Astrocyte of the spinal cord (primary cell): ENCODE measurements at places on chromosomes 12 and 14.

DNA sequence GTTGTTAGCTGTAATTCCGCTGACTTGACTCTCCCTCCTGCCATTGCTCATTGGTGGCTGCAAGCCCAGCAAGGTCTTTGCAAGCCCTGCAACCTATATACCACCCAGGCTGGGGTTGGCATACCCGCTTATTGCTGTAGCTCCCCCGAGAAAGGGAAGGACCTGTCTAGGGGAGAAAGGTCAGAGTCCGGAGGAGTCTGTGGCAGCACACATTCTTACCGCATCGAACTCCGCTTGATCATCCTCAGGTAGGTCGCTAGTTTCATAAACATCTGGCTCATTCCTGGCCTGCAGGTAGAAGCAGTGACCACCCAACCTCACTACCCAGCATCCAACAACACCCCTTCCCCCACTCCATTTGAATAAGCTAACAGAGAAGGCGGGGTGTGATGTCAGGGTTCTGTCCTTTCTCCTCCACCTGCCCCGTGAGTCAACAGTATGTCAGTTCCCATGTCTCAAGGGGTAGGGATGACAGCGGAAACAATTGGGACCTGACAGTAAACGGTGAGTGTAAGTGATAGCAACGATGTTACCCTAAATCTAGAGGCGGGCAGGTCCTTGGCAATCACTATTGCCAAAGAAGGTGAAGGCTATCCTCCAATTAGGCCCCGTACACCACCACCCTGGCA lies 1.1 kb downstream of the DCTN2 start:
- DNase-seq = no peak

GRCh38 chr12:113232840-113233585 lies 11.7 kb downstream of the TPCN1 start:
- DNase-seq = peak; percentile 61

GRCh38 chr14:23568021-23568599 lies 519 bp upstream of the AP1G2 start:
- no peak for DNase-seq

- no peak for DNase-seq
Observed at GRCh38 chr12:86801439-86801838, 545.2 kb upstream of the MGAT4C start.

- no peak for DNase-seq
Observed at GRCh38 chr12:2113119-2113912, 60.5 kb downstream of the CACNA1C start.

GRCh38 chr12:113479590-113480335 lies 8.1 kb upstream of the LHX5 start:
- peak; percentile 41 for DNase-seq

DNA sequence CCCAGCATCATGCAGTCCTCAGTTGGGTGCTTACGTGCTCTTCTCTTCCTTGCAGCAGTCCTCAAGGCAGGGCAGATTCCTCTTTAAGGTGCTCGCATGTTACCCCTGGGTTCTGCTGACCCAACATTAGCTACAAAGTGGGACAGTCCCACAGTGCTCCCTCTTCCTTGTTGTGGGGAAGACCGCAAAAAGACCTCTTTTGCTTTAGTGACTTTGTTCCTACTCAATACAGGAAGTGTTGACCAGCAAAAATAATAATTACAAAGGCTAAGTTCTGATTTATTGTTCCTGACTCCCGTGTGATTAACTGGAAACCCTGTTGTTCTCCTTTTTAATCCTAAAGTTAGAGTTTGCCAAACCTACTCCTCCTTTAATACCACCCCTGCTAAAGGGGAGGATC lies 13.7 kb downstream of the PIGH start:
- no peak for DNase-seq

DNA sequence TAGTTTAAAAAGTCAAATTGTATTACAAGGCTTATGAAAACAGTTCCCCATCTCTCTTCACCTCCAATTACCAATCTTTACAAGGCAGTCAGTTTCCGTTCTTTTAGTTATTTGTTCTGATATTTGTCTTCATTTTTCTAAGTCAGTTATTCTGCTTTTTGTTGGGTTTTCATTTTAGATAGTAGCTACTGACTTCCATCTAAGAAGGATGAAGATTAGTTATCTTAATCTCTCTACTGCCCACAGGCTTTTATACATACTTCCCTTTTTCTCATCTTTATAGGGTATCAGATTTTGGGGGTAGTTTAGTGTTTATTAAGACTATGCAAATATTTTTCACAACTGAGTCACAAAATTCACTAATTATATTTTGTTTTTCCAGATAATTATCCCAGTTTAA lies 38.4 kb downstream of the FRS2 start:
- no peak for DNase-seq

DNA sequence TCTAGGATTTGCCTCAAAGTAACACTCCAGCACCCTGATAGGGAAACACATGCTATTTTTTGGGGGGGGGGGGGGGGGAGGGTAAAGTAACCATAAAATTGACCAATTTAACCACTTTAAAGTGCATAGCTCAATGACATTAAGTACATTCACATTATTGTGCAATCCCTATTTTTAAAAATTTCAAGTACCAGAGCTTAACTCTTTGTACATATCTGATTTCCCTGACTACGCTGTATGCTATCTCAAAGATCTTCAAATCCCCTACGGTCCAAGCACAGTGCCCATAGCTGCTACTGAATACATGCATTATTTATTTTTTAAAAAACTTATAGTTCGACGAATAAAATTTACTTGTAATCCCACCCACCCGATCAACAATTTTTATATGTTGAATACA lies 63.0 kb downstream of the BCL2L14 start:
- DNase-seq = no peak

- no peak for DNase-seq
Observed at GRCh38 chr12:86959766-86960458, 703.7 kb upstream of the MGAT4C start.

GRCh38 chr12:27177706-27178105 lies 66.4 kb upstream of the STK38L start:
- peak; percentile 82 for DNase-seq

DNA sequence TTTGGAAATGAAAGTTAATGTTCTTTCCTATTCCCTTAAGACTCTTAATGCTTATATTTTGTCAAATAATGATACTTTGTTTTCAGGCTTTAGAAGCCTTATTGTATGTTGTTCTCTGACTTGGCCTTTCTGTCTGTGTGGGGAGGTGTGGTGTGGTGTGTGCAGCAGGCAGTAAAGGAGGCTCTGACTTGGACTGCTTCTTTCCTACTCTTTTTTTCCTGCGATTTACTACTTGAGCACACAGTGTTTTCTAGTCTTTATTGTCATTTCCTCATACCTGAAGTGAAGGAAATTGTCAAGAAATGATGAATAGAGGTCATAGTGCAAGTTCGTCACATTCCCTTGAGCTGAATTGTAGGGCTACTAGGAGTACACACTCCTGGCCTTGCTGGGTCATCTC lies 26.9 kb downstream of the PIWIL1 start:
- no peak for DNase-seq

DNA sequence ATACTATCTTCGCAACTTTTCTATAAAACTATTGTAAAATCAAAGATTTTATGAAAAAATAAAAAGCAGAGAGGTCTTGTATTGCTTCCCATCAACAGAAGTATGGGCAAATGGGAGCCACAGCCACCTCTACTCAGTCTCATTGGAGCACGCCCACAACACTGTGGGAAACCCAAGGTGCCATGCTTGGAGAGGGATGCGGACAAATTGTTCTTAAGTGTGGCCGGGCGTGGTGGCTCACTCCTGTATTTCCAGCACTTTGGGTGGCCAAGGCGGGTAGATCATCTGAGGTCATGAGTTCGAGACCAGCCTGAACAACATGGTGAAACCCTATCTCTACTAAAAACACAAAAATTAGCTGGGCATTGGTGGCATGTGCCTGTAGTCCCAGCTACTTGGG lies 498.2 kb upstream of the SOX5 start:
- no peak for DNase-seq

GRCh38 chr14:77278461-77279230 lies 7.6 kb upstream of the NGB start:
- no peak for DNase-seq

GRCh38 chr12:28631831-28632230 lies 441.6 kb downstream of the CCDC91 start:
- no peak for DNase-seq

DNA sequence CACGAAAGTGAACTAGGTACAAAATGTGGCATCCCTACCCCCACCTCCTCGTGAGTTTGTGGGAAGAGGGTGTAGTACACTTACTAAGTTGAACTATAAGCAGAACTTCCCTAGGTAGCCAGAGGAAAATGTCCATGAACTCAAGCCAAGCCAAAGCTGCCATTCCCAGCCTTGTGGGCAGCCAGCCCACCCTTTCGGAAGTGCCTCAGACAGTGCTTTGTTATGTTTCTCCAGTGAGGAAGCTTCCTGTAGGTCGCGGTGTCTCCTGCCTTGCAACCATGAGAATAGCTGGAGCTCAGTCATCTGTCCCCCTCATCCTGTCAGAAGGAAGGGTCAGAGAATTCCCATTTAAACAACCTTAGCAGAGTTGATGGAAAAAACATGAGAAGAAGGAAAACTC lies 266.9 kb downstream of the DUSP6 start:
- peak; percentile 30 for DNase-seq

- no peak for DNase-seq
Observed at GRCh38 chr14:53380052-53380866, 227.1 kb upstream of the DDHD1 start.

GRCh38 chr12:105933671-105934665 lies 204.8 kb downstream of the NUAK1 start:
- peak; percentile 97 for DNase-seq

GRCh38 chr14:64496764-64497163 lies 6.9 kb downstream of the ZBTB25 start:
- DNase-seq = no peak

DNA sequence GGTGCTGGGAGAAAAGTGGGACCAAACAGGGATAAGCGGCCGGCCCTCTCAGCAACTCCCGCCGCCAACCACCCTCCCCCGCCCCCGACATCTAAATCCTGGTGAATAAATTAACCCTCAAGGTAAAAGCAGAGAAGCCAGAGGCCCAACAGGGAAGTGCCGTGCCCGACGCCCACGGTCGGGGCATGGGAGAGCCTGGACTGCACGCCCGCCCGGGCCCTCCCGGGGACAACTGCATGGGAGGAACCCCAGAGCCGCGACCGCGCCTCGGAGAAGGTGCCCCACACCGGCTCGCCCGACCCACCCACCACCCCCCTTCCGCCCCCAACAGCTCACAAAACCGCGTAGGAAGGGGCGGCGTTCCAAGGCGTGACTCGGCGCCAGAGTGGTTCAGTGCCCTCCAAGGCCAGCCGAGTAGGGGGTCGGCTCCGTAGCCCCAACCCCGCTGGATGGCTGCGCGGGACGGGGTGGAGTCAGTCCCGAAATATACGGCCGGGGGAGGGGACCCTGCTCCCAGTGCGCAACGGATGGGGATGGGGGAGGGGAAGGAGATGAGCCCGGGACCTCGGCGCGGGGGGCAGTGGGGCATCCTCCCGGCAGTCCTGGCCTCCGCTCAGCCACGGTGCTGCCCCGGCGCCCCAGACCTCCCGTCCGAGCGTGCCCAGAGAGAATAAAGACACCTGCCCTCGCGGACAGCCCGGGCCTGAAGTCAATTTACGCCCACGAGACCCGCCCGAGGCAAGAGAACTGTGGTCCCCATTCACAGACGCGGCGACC lies 732 bp downstream of the SLC25A29 start:
- DNase-seq = peak; percentile 31

DNA sequence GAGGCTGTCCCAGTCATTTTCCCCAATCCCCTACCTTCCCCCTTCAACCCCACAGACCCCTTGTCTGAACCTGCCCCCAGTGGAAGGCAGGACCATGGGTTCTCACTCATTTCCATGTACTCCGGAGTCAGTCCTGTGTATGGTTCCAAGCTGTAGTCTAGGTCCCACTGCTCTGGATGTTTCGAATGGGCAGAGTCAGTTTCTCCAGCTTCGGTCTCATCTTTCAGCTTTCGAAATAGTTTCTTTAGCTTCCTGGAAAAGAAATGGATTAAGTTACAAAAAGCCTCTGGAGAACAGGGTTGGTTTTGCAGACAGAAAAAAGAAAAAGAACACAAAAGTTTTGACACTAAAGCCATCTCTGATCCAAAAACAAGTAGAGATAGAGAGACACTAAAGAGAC lies 167.5 kb downstream of the NTF3 start:
- DNase-seq = no peak

DNA sequence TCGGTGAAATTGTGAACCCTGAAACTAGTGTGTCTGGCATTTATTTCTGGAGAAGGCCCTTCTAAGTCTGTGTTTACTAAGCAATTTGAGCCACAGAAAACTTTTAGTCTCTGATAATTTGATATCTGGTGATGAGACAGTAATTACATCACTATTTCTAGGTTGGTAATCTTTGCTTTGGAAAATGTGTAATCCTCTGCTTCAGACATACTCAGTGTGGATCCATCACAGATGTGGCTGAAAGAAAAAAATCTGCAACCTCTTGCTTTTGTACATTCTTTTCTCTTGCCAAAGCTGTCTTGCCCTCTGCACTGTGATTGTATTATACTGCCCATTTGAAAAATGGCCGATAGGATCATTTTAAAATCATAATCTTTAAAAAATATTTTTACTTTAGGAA lies 78.1 kb downstream of the PELI2 start:
- DNase-seq = peak; percentile 40

- DNase-seq = no peak
Observed at GRCh38 chr14:106436310-106436905, 910.0 kb downstream of the TMEM121 start.

- no peak for DNase-seq
Observed at GRCh38 chr12:9335867-9336266, 127.7 kb upstream of the PZP start.

GRCh38 chr14:50688875-50689274 lies 20.8 kb upstream of the SAV1 start:
- DNase-seq = no peak

GRCh38 chr12:131509701-131510100 lies 201.2 kb upstream of the SFSWAP start:
- DNase-seq = no peak

GRCh38 chr12:69501154-69501895 lies 31.1 kb downstream of the FRS2 start:
- peak; percentile 31 for DNase-seq
